ENCODE measurements at places on chromosomes 16 and 17.
A peak's percentile ranks its signal among the peaks of the same experiment; 100 is the strongest.

GRCh38 chr16:88356727-88357199 is 26.0 kb upstream of the ZNF469 start:
- DNase-seq, result no peak

GRCh38 chr17:80294210-80294609 is 33.6 kb downstream of the RNF213 start:
- DNase-seq, result no peak

DNA sequence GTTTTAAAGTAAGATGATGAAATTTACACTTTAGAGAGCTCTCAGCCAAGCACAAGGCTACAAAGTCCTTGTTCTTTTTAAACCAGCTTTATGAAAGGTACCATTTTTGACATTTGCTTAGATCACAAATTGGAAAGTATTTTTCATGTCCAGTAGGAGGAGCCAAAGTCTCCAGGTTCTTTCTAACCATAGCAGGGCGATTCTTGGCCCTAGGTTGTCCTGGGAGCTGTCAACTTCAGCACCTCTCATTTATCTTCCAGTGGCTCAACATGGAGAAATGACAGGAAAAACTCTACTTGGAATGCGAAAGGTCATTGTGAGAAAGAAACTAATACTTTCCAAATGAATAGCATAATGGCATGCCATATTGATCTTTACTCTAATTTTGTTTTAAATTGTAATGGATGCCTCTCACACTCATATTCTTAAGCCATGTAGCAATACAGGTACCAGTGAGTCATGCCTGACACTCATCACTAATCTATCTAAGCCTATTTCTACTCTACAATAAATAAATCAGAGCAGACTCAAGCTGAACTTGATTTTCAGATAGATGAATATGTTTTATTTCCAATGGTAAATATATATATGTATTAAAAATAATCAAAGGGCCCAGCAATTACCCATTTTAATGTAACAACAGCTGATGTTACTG is 919.1 kb upstream of the EEF2KMT start:
- no peak for DNase-seq

DNA sequence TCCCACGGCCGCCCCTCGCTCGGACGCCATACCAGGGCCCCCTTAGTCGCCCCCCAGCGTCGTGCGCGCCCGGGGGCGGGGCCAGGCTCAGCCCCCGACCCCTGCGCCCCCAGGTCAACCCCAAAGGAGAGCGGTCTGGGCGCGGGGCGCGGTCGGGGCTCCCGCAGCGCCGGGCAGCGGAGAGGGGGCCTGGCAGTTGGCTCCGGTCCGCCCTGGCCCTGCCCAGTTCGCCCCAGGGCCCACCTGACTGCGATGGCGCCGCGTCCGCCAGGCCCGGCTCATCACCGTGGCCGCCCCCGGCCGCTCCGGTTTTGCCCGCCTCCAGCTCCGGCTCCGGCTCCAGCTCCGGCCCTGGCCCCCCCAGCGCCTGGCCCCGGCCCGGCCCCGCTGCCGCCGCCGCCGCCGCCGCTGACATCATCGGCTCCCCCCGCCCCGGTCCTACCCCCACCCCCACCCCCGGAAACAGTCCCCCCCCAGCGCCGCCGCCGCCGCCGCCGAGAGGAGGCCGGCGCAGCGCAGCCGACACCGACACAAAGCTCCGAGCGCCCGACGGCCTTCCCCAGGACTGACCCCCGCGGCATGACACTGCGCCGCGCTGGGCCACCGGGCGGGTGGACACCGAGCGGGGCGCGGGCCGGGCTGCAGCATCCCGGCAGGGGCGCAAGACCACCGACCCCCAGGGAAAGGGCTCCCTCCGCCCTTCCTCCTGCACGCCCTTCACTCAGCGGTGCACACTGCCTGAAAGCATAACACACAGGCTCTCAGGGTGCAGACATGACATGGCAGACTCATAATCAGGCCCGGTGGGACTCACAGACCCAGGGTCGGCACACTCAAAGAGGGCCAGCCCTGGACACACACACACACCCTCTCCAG is at the start of gene ZBTB4:
ZBTB4 (minus strand) TSS at position 419 of the 876 bp plus-strand sequence. CDS start 12,830 bp downstream, outside the sequence.
- DNase-seq, result peak; percentile 43

DNA sequence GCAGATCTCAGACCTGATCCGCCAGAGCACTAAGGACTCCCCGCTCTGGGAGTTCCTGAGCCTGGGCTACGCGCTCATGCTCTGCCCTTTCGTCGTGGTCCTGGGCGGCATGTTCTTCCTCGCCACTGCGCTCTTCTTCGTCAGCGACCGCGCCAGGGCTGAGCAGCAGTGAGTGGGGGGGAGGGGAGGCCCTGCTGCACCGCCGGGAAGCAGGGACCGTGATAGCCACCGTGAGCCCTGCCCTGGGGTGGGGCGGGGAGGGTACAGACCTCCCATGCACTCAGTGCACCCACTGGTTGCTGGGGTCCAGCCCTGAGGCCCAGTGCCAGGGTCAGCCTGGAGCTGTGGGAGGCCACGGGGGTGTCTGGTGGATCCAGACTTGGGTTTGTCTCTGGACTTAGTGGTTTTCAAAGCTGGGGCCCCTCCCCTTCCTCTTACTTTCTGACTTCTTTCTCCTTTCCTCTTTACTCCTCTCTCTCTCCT is 18.9 kb downstream of the MYBBP1A start:
- DNase-seq, result peak; percentile 21

DNA sequence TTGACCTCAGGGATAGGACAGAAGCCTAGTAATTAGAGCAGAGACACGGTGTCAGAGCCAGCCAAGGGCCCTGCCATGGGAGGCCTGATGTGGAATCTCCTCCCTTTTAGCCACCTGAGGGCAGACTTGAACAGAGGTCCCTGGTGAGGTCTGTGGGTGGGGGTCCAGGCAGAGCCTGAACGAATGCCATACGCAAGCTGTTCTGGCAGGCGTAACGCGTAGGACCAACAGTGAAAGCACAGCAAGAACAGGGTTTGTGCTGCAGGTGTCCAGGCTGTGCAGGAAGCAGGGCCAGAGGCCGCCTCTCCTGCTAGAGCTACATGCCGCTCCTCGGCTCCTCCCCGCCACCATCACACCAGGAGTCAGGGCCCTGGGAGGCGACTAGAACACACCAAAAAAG is 81.9 kb upstream of the TBX2 start:
- DNase-seq, result no peak

DNA sequence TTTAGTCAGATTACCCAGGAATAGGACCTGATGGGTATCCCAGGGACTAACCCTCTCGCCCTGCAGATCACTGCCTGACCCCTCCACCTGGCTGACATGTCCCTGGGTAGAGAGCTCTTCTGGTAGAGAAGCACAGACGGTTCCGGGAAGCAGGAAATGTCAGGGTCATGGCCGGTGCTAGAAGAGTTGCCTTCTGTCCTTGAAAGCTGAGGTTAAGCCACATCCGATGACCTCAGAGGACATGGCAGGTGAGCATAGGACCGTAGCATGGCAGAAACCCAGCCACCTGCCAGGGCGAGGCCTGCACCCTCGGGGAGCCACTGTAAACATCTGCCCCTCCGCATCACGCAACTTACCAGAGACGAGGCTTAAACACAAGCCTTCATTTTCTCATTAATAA is 483.7 kb downstream of the SOX9 start:
- DNase-seq, result no peak

- no peak for DNase-seq
Measured at GRCh38 chr16:17395849-17396480, 74.8 kb downstream of the XYLT1 start.

DNA sequence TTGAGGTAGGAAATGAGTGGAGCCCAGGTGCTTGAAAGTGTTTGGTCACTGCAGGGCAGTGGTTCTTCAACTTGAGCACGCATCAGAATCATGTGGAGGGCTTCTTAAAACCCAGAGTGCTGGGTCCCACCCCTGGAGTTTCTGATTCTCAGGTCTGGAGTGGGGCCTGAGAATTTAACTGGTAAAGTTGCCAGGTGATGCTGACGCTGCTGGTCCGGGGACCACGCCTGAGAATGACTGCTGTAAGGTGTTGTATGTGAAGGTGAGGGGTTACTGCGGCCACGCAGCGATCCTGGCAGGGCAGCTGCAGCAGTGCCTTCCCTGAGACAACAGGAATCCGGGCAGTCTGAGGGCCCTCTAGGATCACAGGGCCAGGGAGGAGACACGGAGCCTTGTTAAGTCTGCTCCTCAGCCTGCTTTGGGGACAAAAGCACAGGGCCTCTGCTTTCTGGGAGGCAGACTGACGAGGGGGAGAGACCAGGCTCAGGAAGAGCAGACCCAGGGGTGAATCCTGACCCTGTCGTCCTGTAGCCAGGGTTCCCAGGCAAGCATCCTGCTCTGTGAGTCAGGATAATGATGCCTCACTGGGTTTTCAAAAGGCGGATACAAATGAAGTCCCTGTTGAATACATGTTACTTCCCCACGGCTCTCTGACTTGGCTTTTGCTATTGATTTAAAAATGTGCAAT is 16.2 kb downstream of the CCDC42 start:
- DNase-seq, result no peak

- no peak for DNase-seq
Measured at GRCh38 chr16:85963753-85964285, 64.9 kb downstream of the IRF8 start.

DNA sequence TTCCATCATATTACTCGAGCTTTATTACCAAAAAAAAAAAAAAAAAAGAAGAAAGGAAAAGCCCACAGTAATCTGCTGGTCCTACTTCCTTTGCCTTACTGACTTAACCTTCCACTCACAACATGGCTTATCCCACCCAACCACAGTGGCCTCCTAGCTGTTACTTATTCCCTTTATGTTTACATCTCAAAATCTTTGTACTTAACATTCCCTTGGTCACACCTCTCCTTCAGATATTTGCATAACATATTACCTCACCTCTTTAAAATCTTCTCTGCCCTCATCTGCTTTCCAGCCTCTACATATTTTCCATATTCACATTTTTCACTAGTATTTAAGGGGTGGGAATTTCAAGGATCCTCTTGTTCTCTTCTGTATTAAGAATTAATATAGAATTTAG is 327.0 kb upstream of the TBX2 start:
- no peak for DNase-seq

DNA sequence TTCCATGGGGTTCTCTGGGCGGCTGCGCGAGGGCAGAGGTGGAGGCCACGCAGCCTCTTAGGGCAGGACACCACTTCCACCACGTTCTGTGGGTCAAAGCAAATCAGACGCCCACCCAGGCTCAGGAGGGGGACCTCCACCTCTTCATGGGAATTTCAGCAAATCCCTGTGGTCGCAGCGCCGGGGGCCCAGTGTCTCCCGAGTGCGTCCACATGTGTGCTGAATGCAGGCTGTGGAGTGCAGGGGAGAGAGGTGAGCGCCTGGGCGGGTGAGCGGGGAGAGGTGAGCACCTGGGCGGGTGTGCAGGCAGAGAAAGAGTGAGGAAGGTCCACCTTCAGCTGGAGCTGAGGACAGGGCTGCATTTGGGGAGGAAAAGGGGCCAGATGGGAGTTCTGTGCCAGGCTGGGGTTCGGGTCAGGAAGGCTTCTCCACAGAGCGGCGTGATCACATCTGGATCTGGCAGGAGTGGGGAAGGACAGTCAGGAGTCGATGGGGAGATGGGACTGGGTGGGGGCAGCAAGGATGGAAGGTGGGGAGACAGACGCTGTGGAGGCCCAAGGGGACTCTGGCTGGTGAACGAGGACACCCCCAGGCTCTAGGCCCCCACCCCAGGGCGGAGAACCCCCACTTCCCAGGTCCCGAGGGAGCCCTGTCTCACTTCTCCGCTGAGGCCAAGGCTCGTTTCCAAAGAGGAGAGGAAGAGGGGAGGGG is 36.8 kb upstream of the CBFA2T3 start:
- DNase-seq, result no peak

DNA sequence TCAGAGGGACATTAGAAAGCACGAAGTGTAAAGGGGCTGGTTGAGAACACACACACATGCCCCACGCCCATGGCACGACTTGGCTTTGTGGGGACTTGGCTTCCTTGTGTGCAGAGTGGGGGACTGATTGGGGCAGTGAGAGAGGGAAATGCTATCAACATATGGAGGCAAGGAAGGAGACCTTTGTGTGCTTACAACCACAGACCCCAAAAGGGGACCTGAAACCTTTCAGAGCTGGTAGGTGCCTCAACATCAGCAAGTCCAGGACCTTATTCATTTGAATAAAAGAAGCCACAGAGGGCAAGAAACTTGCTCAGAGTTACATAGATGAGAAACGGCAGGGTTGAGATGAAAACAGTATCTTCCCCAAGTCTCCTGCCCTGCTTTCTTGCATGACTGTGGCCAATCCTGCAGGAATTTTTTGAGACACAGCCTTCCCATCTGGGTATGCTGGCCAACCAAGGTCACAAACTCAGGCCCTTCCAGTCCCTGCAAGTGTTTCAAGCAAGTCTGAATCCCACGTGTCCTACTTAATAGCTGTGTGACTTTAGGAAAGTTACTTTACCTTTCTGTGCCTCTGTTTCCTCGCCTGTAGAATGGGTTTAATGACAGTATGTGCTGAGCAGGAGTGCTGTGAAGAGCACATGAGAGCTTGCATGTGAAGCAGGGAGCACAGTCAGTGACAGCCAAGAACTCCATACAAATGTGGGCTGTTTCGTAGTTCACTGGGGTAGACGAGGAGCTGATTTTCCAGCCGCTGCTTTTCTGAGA is 26.2 kb downstream of the C16orf78 start:
- DNase-seq, result no peak

DNA sequence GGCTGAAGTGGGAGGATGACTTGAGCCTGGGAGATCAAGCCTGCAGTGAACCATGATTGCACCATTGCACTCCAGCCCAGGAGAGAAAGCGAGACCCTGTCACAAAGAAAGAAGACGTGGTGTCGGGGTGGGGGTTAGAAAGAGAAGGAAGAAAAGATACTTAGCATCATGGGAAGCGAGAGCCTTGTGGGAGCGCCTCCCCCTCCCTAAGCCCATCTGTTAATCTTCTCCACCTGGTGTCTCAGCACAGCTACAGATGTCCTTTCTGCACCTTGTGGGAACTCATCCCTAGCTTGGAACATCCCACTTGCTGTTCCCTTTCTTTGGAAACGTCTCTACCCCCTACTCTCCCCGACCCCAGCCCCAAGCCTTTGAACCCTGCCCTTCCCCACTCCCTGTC is 6.0 kb downstream of the ZNF688 start:
- no peak for DNase-seq

DNA sequence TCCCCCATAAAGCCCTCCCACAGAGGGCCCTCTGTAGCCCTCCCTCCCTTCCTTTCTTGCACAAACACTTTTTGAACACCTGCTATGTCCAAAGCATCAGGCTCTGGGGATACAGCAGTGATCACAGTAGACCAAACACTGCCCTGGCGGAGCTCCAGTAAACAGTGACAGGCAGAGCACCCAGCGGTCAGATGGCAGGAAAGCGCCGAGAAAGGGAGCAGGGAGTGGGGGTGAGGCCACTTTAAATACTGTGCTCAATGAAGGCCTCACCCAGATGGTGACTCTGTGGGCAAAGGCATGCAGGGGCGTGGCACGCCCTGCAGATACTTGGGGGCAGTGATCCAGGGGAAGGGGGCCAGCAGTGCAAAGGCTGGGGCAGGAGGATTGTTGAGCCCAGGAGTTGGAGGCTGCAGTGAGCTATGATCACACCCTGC is 7.6 kb downstream of the PRR29 start:
- DNase-seq, result no peak

Data from anterior cingulate cortex (tissue), 58 donors.